Bronchial smooth muscle cell (primary cell): ENCODE measurements at places on chromosomes 13 and 19. TPM values are rescaled to one million over a fixed set of nuclear protein-coding genes. Genes with fewer than 3 reads are reported as not detected.

The INSR gene
- total RNA-seq, result 14.7 and 35.8 TPM in 2 replicates

The TMEM150B gene
- total RNA-seq, result not detected in 2 replicates

The PRR22 gene
- total RNA-seq, result 0.09 and 0.16 TPM in 2 replicates

The SBK3 gene
- total RNA-seq, result 0.16 TPM in 1 of 2 replicates, not detected in the other

The PNMA8A gene
- 2.9 and 5.5 TPM in 2 replicates for total RNA-seq

The FOSB gene
- total RNA-seq, result 0.79 and 1.1 TPM in 2 replicates

The POU2F2 gene
- 0.32 TPM in 1 of 2 replicates, not detected in the other for total RNA-seq
